ENCODE measurements at places on chromosomes 12 and 14.

GRCh38 chr12:18849761-18850160, 111.8 kb downstream of the CAPZA3 start:
- peak; percentile 34 for DNase-seq

DNA sequence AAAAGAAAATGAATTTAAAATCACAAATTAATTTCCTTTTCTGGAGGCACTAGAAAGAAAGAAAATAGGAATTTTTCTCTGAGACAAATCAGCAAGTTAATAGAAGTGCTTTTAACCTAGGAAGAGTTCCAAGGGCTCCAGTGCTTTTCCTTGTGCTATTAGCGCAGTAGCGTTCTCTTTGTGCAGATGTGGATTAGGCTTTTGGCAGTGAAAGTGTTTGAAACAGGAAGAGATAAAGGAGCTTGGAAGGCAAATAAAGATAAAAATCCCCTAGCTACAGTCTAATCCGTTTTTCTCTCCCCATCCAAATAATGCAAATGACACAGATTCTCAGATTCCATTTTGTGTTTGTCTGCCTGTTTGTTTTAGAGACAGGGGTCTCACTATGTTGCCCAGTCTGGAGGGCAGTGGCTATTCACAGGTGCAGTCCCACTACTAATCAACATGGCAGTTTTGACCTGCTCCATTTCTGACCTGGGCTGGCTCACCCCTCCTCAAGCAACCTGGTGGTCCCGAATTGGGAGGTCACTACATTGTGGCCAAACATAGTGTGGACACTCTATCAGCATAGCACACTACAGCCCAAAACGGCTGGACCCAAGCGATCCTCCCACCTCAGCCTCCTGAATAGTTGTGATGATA, 166.1 kb downstream of the PAWR start:
- DNase-seq, result no peak

DNA sequence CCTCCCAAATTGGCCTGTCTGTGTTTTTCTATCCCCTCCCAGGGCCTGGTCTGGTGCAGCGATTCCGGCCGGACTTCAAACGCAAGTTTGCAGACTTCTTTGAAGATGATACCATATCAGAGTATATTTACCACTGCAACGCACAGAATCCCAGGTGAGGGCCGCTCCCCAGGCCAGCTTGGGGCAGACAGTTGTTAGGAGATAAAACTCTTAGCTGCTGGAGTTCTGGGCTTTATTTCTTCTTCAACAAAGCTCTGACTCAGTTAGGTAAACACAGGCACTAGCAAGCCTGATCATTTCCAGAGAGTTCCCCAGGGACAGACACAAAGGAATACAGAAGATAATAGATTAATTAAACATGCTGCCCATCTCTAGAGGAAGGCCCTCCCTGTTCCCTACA, 8.3 kb downstream of the ABHD4 start:
- no peak for DNase-seq

DNA sequence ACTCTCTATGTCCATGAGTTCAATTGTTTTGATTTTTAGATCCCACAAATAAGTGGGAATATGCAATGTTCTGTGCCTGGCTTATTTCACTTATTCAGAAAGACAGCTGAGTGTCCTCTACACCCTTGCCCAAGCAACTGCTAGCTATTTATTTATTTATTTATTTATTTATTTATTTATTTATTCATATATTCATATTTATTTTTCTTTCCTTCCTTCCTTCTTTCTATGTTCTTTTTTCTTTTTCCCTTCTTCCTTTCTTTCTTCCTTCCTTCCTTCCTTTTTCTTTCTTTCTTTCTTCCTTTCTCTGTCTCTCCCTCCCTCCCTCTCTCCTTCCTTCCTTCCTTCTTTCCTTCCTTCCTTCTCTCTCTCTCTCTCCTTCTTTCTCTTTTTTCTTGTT, 563.4 kb downstream of the BCL11B start:
- no peak for DNase-seq

DNA sequence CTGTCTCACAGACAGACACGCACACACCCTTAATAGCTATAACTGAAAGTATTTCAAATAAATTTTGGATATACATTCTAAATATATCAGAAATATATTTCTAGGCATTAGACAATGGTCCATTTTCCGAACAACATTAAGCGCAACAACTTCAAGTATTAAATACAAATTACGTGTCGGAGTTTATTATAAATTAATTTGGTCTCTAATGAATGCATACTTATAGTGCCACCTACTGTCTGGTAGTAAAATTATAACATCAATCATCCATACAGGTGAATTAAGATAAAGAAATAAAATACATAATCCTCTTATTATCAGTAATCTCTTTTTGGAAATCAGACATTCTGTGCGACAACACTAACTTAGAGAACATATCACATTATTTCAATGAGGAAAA, 27.2 kb upstream of the CMAS start:
- peak; percentile 13 for DNase-seq

- DNase-seq, result no peak
These were observed 87.5 kb upstream of the PDZRN4 start for GRCh38 chr12:41100572-41100971.

GRCh38 chr14:60331201-60332045, 82.4 kb downstream of the PPM1A start:
- peak; percentile 43 for DNase-seq

DNA sequence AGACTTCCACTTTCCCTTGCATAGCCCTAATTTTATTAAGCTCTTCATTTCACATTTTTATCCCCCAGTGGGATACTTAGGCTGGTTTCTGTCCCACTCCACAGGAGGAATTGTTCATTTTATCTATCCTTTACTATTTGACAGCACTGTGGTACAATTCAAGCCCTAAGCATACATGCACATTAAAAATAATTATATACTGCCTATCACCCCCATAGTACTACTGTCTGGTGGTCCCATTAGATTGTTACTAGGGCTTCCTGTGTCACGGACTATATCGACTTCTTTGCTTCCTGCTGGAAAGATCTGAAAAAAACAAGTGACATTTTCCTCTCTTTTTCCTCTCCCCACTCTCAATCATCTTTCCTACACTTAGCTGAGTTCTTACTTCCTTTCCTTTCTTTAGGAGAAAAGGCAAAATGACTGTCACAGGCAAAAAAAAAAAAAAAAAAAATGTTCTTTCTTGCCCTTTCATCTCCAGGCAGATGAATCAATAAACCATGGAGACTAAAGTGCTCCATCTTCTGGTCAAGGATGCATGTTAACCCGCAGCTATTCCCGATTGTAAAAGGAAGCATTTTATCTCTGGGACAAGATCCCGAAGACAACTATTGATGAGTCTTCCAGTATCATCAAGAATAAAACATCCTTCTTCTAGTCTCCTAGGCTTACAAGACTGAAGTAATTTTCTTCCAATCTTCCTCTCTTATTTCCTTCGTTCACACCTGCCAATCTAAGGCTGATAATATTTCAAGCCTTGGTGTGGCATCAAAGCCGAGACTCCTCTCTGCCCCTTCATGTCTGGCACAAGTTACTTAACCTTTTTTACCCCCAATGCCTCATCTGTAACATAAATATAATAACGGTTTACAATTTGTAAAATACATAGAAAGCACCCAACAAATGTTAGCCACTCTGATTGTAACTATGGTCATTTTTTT, 94.4 kb upstream of the PLEKHG7 start:
- DNase-seq, result peak; percentile 68

DNA sequence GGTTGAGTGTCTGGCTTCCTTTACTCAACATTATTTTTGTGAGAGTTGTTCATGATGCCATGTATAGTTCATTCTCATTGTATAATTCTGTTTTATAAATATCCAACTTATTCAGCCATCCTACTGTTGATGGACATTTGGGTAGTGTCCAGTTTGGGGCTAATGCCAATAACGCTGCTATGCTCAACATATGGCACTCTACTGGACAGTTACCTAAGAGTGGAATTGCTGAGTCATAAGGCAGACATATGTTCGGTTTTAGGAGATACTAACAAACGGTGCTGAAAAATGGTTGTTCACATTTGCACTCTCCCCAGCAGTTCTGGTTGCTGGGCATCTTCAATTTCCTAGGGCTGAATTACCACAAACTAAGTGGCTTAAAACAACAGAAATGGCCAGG, 28.7 kb upstream of the P2RX4 start:
- DNase-seq, result peak; percentile 62

DNA sequence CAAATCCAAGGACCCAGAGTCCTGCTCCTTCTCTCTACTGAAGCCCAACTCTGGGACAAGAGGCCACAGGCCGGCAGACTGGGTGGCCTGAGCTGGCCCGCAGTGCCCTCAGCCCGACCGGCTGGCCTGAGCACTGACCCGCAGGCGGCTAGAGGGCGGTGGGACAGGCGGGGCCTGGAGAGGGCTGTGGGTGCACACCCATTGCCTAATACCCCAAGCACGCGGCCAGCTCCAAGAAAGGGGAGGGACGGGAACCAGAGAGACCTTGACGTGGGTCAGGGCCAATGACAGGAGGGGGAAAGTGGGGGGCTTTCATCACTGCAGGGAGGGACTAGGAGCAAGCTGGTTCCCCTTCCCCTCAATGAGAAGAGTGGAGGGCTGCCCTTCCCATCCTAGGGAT, 2.0 kb upstream of the WNT10B start:
- DNase-seq, result no peak

DNA sequence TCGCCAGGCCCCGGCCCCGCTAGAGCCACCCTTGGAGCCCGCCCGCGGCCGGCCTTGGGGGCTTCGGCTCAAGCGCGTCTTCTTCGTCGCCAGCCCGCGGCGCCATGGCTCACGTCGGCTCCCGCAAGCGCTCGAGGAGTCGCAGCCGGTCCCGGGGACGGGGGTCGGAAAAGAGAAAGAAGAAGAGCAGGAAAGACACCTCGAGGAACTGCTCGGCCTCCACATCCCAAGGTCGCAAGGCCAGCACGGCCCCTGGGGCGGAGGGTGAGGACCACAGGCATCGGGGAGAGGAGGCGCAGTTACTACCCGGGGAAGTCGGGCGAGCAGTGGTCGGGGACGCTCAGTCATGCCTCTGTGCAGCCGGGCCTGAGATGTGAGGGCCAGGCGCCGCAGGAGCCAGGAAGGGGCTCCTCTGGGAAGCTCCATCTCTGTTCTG, 573 bp downstream of the ARL6IP4 start:
- DNase-seq, result peak; percentile 34

- DNase-seq, result no peak
These were observed 154.2 kb downstream of the NRXN3 start for GRCh38 chr14:78324353-78324752.

DNA sequence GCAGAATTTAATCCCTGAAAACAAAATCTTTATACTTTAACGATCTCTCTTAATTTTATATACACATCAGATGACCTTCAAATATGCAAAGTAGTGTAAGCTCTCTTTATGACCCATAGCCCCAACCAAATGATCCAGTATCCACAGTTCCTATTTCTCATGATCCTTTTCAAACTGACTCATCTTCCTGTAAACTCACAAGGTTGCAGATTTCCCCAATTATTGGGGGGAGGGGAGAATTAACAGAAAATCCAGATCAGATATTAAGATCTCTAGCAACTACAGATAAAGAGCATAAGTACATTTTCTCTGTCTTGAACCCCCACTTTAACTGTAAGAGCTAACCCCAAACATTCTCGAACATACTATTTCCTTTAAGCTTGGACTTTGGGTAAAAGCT, 12.5 kb downstream of the GNS start:
- peak; percentile 35 for DNase-seq

DNA sequence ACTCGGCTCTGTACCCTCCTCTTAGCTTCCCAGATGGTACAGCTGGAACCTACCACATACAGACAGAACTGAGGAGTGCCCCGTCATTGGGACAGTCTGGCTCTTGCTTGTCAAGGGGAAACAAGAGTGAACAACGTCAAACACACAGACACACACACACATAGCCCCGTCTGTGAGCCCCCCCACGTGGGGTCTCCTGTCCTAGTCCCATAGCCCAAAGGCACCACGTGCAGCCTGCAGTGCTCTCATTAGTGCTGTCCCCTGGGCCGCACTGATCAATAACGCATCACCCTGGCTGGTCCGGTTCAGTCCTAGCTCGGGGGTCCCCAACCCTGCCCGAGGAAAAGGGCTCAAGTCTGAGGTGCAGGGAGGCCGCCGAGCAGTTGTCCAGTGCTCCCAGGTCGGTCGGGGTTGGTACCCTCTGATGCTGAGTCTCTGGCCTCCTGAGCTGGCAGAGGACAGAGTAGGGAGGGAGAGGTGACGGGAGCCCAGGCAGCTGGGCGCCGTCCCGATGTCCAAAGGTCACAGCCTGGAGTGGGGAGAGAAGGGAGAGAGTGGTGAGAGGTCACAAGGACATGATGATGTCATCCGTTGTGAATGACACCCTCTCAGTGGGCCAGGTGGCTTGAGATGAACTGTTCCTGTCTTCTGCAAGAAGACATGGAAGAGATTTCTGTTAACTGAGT, 105.4 kb upstream of the NOS1 start:
- no peak for DNase-seq

DNA sequence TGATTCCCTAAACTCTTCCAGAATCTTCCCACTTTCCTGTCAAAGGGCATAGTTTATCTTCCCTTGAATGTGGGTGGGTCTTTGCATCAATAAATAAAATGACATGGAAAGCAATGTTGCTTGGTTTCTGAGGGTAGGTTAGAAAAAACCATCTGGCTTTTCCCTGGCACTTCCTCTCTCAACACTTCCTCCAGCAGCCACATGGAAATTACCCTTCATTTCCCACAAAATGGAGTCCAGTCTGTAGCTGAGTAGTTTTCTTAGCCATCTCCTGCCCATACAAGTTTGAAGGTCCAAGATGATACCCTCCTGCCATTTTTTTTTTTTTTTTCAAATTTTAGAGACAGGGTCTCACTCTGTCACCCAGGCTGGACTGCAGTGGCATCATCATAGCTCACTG, 11.1 kb upstream of the NDUFA12 start:
- DNase-seq, result no peak

DNA sequence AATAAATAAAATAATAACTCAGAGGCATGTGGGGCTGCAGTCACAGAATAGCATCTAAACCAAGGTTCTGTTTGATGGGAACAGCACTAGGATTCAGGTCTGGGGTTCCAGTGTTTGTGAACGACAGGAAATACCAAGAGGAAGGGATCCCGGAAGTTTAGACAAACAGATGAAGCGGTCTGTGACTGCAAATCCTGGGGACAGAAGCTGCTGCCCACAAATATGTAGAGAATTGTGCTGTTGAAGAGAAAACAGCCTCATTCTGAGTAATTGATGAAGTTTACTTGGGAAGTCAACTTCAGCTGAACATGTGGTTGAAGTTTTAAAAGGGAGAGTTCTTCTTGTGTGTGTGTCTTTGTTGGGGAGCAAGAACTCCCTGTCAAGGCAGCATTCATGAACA, 98.4 kb upstream of the TBX5 start:
- peak; percentile 76 for DNase-seq

DNA sequence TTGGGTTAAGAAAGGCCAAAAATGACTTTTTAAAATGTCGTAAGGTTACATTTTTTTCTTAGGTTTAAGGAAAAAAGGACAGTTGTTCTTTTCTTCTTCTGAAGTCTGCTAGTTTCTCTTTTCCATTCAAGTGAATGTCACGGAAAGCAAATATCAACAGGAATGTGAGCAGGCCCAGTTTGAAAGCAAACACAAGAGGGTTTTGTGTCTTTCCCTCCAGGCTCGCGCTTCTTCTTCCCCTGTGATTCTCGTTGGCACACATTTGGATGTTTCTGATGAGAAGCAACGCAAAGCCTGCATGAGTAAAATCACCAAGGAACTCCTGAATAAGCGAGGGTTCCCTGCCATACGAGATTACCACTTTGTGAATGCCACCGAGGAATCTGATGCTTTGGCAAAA, 85.4 kb downstream of the LRRK2 start:
- no peak for DNase-seq

GRCh38 chr12:8519171-8519570, 5.9 kb downstream of the CLEC4D start:
- DNase-seq, result no peak

GRCh38 chr14:95320078-95320895, 579 bp upstream of the CLMN start:
- no peak for DNase-seq

All from EH (cell line).